Activated CD8-positive, alpha-beta memory T cell treated with anti-CD3 and anti-CD28 coated beads, Interleukin-2, amount 10 ng/mL, durations not matched to agents 7 days and 5 days (primary cell): ENCODE measurements at places on chromosomes 13 and 19. TPM values are rescaled to one million over a fixed set of nuclear protein-coding genes. Genes with fewer than 3 reads are reported as not detected.

Gene KISS1R
- total RNA-seq = 0.66 TPM

Gene BTBD2
- 37.4 TPM for total RNA-seq

Gene ACP5
- total RNA-seq = 58.8 TPM

Gene ZIC2
- 0.26 TPM for total RNA-seq

Gene PSG7
- not detected for total RNA-seq
